ENCODE measurements at places on chromosomes 13 and 19.

DNA sequence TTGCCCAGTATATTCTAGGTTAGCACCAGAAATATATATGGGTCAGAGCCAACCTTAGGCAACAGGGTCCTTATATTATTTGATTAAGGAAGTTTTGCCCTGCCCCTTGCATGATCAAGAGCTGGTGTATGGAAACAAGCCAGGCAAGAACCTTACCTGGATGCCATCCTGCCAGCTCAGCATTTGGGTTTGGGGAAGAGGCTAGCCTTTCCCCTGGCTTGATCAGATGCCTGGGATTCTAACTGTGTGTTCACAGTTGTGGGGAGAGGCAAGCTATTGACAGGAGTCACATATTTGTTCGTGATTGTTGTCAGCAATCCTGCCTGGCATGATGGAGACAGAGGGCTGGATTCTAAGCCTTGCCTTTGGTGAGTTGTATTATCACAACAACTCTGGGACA, 260.0 kb upstream of the DACH1 start:
- no peak for DNase-seq

DNA sequence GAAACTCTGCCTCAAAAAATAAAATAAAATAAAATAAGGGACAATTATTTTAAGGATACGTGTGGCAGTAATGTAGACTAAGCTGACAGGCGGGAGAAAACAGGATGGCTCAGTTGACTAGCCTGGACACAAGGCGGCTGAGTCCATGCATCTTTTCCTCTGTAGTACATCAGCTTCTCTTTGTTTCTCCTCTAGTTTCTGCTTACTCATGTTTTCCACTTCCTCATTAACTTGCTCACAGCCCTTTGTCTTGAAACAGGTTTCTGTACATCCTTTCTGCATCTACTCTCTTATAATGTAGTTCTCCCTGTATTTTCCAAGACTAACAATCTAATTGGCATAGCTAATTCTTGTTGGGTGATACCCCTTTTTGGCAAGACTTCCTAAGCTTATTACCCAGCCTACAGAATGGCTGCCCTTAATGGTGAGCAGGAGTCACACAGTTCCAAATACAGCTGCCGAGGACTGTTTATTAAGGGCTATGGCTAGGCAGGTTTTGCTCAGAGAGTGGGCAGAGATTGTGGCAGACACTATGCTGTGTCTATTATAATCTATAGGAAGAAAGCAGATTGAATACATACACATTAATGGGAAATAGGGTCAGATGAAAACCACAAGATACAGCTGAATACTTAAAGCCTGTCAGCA, 58.7 kb upstream of the KLF5 start:
- DNase-seq = no peak

GRCh38 chr13:81012031-81012430, 671.1 kb upstream of the SPRY2 start:
- DNase-seq = no peak

GRCh38 chr13:39273953-39274738, 235.9 kb downstream of the NHLRC3 start:
- DNase-seq = no peak

DNA sequence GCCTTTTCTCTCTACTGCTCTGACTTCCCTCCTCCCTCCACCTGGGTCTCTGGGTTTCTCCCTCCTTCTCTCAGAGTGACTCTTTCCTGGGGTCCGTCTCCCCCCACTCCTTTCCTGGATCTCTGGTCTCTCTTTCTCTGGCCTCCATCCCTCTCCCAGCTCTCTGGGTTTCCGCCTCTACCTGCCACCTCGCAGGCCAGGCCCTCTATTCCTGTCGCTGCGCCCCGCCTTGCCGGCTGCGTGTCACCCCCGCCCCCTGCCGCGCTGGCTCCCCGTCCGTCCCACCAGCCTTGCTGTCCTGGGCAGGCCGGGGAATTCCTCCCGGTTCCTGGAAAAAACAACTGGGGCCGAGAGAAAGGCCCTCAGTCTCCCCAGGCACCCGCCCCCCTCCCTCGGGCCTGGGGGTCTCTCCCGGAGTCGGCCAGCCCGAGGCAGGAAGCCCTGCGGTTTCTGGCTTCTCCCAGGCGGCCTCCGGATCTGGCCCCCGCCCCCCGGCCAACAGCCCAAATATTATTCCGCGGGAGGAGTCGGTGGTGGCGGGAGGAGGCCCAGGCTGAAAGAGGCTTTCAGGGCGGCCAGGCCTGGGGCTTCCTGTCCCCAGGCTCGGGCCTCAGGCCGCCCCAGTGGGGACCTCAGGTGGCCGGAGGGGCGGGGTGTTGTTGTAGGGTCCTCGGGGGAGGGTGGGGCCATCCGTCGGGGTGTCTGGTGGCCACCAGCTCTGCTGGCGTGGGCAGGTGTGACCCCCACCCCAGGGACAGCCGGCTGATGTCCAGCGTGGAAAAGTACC, 9.3 kb downstream of the IRF2BP1 start:
- DNase-seq = peak; percentile 62

GRCh38 chr13:34162544-34162933, 344.6 kb downstream of the RFC3 start:
- peak; percentile 13 for DNase-seq

- no peak for DNase-seq
These were observed 217.0 kb upstream of the OBI1 start for GRCh38 chr13:78875792-78876580.

GRCh38 chr13:113639616-113640262, 18.3 kb downstream of the ATP4B start:
- DNase-seq = no peak

DNA sequence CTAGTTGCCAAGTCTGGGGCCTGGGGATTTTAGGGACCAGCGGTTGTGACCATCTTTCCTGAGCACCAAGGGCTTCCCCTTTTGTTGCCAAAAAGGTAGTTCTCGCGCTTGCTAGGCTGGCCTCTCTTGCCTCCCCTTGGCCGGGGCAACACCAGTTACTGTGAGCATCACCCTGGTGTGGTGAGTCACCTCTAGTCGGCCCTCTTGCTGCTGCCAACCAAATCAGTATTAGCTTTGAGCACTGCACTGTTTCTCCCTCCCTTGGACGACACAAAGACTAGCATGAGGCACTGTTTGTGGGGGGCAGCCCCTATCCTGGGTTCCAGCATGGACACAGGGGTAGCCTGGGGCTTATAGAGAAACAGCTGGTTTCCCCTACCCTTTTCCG, 6.9 kb downstream of the SYDE1 start:
- no peak for DNase-seq

GRCh38 chr13:30340331-30341250, 33.2 kb upstream of the KATNAL1 start:
- DNase-seq = no peak
